CD4-positive, alpha-beta T cell treated with Interleukin-17A for 4 hours (primary cell): ENCODE measurements at places on chromosomes 4 and X.

DNA sequence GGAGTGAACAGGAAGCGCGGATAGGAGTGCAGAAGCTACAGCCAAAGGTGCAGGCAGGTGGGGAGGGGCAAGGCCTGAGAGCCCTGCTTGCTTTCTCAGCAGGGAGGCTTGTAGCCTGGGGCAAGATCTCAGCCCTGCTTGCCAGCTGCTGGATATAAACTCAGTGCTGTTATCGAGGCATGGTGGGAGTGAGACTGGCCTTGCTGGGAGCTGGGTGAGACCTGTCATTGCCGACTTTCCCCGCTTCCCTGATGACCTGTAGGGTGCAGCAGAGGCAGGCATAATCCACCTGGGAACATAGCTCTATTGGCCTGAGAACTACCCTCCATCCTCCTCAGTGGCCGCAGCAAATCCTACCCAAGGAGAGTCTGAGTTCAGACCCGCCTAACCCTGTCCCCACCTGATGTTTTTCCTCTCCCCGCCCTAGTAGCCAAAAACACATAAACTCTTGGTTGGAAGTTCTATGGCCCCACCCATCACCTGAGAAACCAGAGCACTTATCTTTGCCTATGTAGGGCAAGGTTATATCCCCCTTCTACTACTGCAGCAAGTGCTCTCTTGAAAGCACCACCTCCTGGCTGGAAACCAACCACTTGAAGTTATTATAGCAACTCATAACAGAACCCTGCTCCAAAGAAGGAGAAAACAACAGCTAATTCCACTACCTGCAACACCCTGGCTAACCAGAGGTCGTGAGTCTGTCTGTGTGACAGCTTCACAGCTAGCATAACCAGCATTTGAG lies 80.7 kb downstream of the FHIP1A start:
- no peak for DNase-seq

DNA sequence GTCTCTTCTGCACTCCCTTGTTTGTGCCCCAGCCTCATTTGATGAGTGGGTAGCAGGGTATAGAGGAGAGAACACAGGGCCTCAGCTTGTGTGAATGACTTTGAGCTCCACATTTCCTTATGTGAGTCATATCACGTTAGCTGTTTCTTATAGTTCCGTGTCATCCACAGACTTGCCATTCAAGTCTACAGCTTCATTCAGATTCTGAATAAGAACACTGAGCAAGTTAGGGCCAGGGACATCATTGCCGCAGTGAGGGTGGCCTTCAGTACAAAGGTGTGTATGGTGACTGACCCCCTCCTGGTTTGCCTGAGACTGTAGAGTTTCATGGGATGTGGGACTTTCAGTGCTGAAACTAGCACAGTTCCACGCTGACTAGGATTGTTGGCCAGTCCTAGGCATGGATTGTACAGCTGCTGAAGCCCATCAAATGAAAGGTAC lies 23.6 kb downstream of the KLF3 start:
- DNase-seq, result peak; percentile 43

DNA sequence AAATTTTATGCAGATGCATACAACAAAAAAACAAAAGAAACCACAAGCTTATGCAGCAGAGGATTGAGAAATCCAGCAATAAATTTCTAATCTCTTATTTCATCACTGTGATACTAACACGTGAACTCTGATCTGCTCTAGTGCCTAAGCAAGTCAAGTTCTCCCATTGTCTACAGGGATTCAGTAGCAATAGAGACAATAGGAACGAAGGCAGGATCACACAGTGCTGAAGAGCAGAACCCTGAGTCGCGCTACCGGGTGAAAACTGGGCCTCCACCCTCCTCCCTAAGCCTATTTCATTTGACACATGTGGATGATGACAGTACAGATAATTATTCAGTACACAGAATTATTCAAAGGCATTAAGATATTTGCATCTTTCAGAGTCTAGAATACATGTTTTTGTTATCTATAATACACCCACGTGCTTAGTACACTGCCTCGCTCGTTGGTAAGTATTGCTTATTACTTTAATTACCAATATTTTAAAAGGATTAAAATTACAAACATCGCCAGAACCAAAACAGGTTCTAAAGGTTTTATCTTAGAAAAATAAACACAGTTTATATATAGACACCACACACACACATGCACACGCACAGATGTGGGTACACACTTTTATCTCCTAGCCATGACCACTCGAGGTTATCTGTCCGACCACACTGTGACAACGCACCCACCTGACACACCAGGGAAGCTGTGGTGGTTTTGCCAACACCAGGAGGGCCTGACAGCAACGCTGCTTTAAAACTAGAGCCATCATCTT lies 60.1 kb downstream of the RFC1 start:
- DNase-seq, result no peak

DNA sequence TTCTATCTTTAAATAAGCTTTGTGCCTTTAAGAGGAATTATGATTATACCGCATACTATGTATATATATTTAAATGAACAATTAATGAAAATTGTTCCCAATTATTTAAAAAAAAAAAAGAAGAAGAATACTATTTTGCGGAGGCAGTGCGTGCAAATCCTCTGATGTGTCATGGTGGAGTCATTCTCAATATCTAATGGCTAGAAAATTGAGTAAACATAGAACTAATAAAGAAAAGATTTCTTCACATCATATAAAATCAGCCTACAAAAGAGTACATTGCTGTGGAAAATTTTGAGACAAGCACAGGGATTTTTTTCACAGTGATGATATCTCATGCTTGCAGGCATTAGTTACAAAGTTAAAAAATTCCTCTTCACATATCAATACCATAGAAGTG lies 2.6 kb upstream of the EREG start:
- no peak for DNase-seq

DNA sequence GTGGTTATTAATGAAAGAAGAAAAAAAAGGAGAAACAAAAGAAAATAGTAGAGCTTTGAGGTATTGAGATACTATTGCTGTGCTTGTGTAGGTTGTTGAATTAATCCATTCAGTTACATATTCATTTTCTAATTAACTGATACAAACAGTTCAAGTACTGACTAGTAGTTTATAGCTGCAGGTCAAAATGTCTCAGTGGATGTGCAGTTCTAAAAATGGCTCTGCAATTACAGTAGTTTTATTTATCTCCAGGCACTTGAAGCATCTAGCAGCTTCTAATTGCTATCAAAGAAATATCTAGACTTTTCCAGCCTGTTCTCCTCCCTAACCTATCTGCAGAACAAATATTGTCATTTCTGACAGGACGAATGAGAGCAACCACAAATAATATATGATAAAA lies 1887.7 kb upstream of the PCDH7 start:
- DNase-seq, result no peak

DNA sequence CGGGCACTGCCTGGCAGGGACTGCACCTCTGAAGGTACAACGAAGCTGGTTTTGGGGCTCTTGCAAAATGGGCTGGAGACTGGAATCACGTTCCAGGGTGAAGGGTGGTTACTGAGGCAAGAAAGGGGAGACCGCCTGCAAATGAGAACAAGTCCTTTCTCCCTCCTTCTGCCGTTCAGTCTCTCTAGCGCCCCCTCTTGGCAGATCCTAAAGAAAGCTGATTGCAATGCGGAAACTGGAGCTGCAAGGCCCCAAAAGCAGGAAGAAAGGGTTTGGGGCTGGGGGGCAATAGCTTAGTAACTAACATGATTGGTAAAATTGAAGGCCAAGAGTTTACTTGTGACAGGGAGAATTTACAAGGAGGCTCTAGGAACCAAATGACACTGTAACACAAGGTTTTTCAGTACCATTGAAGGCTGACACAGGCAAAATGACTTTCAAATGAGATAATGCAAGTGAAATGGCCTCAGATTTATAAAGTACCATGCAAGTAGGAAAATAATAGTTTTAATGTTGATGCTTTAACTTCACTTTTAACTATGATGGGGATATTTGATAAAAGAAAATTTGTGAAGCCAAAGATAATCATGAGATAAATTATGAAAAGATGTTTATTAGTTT lies 222.7 kb upstream of the HAND2 start:
- DNase-seq, result peak; percentile 13

- no peak for DNase-seq
These were observed 22.7 kb downstream of the RASGEF1B start for GRCh38 chr4:81449015-81449414.

DNA sequence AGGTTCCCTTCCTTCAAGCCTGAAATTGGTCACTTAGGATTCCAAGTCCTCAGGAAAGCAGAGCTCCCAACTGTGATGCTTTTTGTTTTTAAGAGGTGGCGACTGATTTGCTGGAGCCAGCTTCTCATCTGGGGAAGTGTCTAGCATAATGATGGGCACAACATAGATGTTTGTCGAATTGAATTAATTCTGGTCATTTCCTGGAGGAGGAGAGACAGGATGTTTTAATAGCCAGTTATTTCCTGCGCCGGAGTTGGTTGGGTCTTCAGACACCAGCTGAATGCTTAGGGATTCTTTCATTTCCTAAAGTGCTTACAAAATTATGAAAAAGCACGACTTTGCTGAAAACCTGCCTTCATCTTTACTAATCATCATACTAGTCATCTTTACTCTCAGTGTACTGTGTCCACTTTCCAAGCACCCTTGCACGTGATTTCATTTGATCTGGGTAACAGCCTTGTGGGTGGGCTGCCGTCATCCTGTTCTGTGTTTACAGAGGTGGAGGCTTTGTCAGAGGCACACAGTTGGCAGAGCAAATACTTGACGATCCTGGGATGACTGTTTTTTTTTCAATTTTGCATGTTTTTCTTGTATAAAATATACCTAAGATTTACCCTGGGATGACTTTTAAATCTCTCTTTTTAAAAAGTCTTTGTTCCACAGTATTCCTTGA lies 49.5 kb downstream of the RGS12 start:
- no peak for DNase-seq

DNA sequence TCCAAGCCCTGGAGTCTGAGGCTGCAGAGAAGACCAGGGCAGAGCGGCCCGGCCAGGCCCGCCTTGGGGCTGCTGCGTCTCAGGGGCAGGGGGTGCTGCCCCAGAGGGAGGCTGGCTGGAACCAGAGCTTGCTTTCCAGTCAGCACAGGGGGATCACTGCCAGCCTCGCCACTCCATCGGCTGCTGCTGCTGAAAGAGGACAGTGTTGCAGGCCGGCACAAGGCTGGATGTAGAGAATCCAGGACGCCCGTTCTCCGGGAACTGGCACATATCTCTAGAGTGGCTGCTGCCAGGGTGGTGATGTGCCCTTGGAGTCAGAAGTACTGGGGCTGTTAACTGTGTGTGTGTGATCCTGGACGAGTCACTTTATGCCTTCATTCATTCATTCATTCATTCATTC lies 31.9 kb upstream of the SORCS2 start:
- DNase-seq, result no peak

DNA sequence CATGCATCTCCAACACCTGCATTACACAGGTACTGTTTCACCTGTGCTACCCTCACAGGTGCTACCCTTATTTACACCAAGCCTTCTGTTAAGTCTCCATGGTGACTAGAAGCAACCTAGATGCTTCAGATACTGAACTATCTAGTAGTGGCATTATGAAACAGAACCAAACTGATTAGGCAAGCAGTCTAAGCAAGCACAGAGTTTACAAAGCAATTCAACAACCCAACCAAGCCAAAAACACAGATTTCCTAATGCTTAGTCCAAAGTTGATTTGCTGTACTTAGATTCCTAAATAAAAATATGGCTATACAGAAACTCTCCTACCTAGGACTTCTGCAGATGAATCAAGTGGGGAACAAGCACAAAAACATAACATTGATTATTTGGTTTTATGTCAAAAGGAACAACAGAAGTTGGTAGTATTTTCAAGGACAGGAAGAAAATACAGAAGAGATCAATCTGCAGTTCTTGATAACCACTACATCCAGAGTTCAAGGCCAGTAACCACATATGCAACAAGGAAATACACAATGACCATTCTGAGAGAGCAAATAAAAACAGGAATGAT lies 3.2 kb downstream of the TAPT1 start:
- DNase-seq, result no peak

DNA sequence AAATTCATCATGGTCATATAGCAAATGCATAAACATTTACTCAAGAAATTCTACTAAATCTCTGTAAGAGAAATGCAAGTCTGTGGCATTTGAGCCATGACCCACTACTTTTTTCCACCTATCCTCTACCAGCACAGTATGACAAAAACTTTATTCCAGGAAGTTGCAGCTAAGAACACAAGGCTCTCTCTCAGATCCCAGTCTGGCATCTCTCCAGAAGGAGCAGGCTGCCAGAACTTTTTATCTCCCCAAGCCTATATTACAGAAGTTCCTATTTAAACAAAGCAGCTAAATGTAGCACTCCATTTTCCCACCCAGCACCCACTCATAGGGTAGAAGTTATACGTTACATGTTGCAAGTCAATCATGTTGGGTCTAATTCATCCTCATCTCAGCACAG lies 49.3 kb upstream of the EPGN start:
- no peak for DNase-seq

DNA sequence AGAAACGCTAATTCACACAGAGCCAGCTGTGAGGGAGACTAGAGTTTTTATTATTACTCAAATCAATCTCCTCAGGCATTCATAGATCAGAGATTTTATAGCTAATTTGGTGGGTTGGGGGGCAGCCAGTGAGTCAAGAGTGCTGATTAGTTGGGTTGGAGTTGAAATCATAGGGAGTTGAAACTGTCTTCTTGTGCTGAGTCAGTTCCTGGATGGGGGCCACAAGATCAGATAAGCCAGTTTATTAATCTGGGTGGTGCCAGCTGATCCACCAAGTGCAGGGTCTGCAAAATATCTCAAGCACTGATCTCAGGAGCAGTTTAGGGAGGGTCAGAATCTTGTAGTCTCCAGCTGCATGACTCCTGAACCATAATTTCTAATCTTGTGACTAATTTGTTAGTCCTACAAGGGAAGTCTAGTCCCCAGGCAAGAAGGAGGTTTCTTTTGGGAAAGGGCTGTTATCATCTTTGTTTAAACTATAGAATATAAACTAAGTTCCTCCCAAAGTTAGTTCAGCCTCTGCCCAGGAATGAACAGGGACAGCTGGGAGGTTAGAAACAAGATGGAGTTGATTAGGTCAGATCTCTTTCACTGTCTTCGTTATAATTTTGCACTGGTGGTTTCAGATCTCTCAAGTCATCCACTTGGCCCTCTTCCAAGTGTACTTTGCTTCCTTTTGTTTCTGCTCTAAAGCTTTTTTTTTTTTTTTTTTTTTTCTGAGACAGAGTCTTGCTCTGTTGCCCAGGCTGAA lies 5.4 kb upstream of the NAA11 start:
- no peak for DNase-seq

- DNase-seq, result no peak
These were observed 214.5 kb downstream of the KIT start for GRCh38 chr4:54872261-54872660.

GRCh38 chr4:48963042-48963679 lies 22.9 kb upstream of the CWH43 start:
- peak; percentile 85 for DNase-seq

DNA sequence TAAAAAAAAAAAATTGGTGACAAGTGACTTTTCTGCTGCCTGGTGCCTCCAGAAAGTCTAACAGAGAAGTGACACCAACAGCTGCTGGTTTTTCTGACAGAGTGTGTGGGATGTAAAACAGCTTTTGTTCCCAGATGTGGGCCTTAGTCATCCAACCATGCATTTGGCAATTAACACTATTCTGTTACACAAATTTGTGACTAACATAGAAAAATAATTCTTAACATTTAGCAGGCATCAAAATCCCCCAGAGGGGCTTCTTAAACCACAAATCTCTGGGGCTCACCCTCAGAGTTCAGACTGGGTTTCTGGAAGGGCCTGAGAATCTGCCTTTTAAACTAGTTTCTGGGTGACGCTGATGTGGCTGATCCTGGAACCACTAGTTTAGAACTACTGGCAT lies 100.5 kb upstream of the PCDH7 start:
- no peak for DNase-seq

GRCh38 chrX:150982235-150982787 lies 824 bp upstream of the HMGB3 start:
- DNase-seq, result no peak
